ENCODE measurements at places on chromosomes 11 and 22.

DNA sequence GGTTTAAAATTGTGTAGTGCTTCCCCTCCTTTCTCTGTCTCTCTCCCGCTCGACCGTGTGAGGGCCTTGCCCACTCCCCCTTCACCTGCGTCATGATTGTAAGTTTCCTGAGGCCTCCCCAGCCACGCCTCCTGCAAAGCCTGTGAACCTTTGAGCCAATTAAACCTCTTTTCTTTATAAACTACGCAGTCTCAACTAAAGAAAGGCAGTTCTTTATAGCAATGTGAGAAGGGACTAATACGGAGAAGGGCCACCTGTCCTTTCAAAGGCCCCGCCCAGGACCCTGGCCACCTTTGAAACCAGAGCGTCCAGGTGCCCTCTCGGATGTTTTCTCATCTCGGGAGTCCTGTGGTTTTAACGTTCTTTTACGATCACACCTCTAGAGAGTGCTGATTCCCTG, 741.5 kb downstream of the BRD1 start:
- no peak for DNase-seq

GRCh38 chr11:33500332-33500731, 200.3 kb downstream of the C11orf91 start:
- DNase-seq = no peak

DNA sequence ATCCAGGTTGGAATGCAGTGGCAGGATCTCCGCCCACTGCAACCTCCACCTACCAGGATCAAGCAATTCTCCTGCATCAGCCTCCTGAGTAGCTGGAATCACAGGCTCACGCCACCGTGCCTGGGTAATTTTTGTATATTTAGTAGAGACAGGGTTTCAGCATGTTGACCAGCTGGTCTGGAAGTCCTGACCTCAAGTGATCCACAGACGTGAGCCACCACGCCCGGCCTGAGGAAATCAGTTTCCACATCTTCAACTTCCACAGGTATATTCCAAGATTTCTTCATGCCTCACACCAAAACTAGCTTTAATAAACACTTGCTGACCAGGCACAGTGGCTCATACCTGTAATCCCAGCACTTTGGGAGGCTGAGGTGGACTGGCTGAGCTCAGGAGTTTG, 7.6 kb downstream of the HARBI1 start:
- no peak for DNase-seq

- no peak for DNase-seq
Measured at GRCh38 chr11:61587541-61587941, 6.7 kb upstream of the SYT7 start.

DNA sequence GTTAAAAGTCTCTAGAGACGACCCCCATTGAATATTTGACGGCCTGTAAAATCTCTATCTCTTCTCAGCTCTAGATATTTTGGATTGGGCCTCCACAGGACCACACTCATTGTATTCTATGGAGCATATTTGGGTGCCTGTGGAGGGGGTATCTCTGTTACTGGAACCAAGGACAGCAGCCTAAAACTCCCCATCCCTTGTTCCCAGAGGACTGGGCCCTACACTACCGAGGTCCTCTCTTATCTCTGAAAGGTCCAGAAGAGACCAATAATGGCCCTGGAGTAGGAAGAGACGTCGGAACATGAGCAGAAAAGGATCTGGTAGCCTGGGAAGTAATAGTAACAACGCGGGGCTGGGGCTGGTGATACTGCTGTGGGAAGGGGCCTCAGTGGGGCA, 542 bp downstream of the HPS4 start:
- no peak for DNase-seq

GRCh38 chr11:64844330-64845128, at the start of gene CDC42BPG:
CDC42BPG (minus strand) TSS chr11:64844653; CDS start chr11:64844569, 84 bp downstream.
- DNase-seq = peak; percentile 78

DNA sequence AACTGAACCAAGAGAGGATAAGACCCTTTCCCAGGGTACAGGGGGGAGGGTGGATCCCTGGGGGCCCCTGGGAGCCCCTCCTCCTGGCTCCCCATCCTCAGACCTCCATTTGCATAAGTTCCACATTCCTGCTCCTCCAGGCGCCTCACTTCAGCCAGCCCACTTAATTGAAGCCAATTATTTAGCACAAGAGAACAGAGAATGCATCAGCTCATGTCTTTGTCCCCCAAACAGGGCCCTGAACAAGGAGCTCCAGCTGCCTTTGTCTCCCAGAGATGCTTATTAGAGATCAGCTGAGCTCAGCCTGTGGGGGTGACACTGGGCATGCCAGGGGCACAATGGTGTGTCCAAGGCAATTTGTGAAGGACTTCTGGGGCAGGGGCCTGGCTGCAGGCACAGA, 89.9 kb upstream of the PRDM11 start:
- DNase-seq = no peak

GRCh38 chr11:8913961-8914660, 3.1 kb downstream of the AKIP1 start:
- DNase-seq = peak; percentile 55

- no peak for DNase-seq
Measured at GRCh38 chr11:32781721-32782120, 12.7 kb downstream of the CCDC73 start.

DNA sequence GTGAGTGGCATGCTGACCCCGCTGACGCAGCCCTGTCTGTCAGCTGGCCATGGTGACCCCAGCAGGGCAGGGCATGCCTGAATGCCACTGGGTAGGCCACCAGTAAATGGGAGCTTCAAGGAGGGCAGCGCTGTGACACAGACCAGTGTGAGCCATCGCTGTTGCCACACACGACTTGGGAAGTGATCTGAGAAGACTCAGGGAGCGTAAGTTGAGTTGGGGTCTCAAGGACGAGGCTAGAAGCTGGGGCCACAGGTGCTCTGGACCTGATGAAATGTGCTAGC, 28.2 kb downstream of the MPPED1 start:
- DNase-seq = no peak

GRCh38 chr22:25144522-25144921, 55.1 kb upstream of the CRYBB3 start:
- DNase-seq = no peak

GRCh38 chr11:18715476-18715875, 10.5 kb downstream of the IGSF22 start:
- DNase-seq = no peak

DNA sequence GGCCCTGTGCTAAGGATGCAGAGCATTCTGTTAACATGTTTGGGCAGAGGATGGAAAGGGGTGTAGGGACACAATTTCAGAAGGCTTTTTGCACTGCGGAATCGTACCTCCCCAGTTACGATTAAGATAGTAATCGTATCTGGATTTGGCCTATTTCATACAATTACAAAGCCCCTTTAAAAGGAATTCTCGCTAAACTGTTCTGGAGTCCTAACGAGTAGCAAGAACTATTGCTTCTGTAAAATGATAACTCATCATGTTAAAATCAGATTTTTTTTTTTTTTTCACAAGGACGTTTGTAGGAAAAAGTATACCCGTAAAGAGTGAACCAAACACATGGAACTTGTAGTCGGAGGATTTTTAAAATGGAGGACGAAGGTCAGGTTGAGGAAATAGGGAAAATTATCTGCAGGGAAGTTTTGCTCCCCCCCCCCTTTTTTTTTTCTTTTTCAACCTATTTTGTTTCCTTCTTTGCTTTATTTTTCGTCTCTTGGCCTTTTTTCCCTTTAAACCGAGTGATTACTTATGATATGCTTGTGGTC, 934 bp downstream of the HSD17B12 start:
- DNase-seq = no peak

- DNase-seq = no peak
Measured at GRCh38 chr11:58509748-58510147, 1.8 kb upstream of the OR5B21 start.

DNA sequence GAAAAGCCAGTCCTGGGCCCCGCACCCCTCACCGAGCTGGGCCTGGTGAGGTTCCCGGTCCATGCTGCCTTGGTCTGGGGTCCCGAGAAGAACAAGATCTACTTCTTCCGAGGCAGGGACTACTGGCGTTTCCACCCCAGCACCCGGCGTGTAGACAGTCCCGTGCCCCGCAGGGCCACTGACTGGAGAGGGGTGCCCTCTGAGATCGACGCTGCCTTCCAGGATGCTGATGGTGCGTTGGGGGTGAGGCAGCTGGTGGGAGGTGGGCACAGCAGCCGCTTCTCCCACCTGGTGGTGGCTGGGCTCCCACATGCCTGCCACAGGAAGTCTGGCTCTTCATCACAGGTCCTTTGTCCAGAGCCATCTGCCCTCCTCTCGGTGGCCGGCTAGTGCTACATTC, 4.5 kb upstream of the SMARCB1 start:
- DNase-seq = no peak

DNA sequence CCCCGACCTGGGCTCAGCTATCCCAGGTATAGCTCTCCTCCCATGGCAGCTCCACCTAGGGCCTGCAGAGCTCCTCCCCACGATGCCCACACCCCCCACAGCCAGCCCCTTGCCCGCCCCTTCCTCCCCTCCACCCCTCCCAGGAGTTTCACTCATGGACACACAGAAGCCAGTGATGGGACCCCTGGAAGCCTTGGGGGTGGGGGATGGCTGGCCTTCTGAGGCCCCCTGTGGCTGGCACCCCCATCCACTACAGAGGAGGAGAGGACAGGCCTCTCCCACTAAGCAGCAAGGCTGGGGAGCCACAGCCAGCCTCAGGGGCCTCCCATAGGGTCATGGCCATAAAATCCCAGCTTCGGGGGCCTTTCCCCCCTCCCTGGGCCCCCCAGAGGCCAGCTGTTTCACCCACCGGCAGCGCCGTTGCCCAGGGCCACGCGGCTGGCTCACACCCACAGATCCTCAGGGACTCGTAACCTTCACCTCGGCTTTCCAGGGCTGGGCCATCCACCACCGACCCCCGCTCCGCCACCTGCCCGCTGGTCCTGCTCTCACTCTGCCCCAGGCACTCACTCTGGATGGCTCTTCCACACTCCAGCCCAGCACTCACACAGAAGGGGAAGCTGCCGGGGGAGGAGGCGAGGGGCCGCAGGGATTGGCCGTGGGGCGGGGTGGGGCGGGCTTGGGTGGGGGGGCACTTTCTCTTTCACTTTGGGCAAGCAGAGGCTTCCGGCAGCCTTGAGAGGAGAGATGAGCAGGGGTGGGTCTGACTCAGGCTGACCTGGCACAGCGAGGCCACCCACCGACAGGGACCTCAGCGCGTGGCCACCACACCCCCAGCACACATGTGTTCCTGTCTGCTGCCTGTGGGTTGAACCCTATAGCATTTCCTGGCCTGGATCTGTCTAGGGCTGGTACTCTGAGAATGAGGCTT, 2.2 kb downstream of the SLC25A22 start:
- peak; percentile 84 for DNase-seq

DNA sequence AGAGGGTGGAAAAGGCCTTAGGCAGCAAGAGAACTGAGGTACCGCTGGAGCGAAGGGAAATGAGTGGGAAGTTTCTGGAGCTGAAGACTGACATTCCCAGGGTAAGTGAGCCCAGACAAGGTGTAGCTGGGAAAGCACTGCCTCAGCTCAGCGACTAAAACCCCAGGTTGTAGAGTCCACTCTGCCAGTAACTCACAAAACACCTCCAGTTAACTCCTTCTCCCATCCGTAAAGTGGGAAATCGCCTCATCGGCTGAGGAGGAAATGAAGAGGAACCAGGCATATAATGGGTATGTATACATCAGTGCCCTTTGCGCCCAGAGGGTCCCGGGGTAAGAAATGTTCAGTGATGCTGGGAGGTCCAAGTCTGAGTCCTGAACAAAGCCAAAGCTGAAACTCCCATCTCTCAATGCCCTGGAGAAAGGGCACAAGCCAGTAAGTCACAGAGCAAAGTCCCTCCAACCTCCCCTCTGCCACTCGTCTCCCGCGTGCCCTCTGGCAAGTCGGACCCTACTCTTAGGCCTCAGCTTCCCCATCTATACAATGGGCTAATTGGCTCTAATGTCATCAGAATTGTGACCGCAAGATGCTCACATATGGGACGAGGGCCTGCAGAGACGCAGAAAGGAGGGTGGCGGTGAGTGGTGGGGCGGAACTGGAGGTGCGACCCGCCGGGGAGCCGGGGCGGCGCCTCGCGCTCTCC, 588 bp downstream of the VPS37C start:
- no peak for DNase-seq

DNA sequence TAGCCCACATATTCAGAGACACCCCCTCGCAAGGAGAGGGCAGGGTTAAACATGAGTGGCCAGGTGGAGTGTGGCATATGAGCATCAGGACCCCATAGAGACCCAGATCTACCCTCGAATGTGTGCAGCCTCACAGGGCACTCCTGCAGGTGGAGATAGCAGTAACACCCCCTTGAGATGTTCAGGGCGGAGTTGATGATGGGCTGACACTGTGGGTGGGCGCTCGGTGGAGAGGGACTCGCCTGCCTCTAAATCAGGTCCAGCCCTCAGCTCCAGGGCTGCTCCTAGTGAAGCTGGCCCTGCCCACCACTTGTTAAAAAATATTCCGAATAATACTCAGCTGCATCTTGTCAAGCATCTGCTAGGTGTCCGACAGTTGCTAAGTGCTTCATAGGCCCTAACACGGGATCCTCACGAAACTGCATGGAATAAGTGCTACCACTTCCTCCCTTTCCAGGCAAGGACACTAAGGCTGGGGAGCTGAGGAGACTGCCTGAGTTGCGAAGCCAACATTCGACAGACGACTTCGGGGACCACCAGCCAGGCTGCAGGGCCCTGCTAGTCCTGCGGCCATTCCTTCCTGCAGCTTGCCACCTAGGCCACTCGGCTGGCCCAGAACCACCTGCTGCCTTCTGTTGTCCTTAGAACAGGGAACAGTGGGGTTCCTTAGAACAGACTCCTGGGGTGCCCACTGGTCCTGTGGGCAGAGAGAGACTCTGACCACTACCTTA, 74.0 kb upstream of the WNT11 start:
- no peak for DNase-seq

DNA sequence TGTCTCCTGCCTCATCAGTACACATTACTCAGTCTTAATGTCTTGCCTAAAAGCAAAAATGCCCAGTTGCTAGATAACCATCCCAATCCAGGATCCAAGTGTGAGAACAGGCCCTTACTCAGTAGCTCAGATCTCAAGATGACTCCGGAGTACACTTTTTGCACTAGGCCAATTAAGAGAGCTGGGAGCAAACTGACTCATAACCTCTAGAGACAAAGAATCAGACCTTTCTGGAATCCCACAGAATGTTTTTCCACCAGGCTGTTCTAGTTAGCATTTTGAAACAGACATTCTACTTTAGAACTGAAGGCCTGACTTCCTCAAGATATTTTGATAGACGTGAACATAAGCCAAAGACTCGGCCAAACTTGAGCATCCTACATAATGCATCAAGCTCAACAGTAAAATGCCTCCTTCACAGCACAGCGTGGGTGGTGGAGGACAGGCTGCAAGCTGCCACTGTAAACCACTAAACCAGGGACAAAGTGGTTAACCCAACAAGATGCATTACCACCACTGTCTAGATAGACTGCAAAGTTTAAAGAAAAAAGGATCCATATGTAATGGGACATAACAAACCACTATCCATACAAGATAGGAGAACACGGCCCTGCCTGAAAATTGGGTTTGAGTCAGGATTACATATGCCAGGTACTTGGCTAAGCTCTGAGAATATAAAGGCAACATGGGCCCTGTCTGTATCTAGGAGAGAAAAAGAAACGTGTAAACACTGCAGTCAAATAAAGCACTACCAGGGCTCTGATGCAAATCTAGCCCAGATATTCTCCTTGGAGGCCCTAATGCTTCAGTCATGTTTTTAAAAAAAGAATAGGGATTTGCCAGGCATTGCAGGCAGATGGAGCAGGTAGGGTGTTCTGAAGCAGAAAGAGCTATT, 48.3 kb downstream of the MYH9 start:
- no peak for DNase-seq
